ENCODE measurements at places on chromosomes 3 and 15.

GRCh38 chr3:42130329-42131070, 39.3 kb downstream of the TRAK1 start:
- DNase-seq = no peak

GRCh38 chr3:36891701-36892160, 53.1 kb downstream of the TRANK1 start:
- no peak for DNase-seq

DNA sequence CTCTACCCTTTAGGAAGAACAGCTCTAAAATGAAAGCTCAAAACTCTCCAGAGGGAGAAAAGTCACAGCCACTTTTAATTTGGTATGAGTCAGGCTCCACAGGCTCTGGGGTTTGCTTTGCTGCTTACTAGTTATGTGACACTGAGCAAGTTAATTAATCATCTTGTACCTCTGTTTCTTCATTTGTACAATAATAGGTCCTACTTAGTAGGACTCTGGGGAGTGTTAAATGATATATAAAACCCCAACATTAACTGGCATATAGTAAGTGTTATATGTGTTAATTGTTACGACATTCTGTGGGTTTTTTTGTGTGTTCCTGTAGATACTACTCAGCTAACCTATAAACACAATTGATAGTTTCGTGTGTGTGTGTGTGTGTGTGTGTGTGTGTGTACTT, 6.6 kb downstream of the ACKR2 start:
- DNase-seq = no peak

GRCh38 chr3:158105710-158106253, 438 bp downstream of the SHOX2 start:
- no peak for DNase-seq

- DNase-seq = no peak
These were observed 32.4 kb upstream of the SMAD3 start for GRCh38 chr15:67033012-67033411.

- no peak for DNase-seq
These were observed 21.1 kb upstream of the ST6GAL1 start for GRCh38 chr3:186909078-186909853.

- no peak for DNase-seq
These were observed 20.8 kb downstream of the CORO2B start for GRCh38 chr15:68599560-68600071.

GRCh38 chr3:60217156-60217911, 1033.9 kb downstream of the FHIT start:
- no peak for DNase-seq

GRCh38 chr15:40323953-40324937, 753 bp downstream of the INAFM2 start:
- DNase-seq = no peak

- no peak for DNase-seq
These were observed 10.6 kb downstream of the LMCD1 start for GRCh38 chr3:8512234-8512633.

DNA sequence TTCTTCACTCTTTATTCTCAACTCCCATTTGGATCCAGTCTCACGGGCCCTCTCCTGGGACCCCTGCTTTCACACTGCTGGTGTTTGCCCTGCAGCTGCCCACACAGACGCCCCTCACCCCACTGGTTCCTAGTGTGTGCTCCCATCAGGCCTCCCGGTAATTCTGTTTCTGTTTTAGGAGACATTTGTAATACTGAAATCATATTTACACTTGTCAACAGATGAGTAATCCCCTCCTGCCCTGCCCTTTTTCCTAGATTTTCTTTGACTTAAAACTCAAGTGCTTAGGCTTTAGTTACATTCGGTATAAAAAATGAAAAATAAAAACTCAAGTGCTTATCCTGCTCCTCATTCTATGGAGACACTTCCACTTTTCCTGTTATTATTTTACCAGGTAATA, 18.4 kb upstream of the ABTB1 start:
- DNase-seq = no peak

GRCh38 chr3:116001151-116001621, 377.9 kb downstream of the GAP43 start:
- DNase-seq = no peak

GRCh38 chr3:120348065-120348990, 826 bp downstream of the LRRC58 start:
- DNase-seq = no peak

- DNase-seq = no peak
These were observed 225.7 kb downstream of the MEX3B start for GRCh38 chr15:81819924-81820635.

DNA sequence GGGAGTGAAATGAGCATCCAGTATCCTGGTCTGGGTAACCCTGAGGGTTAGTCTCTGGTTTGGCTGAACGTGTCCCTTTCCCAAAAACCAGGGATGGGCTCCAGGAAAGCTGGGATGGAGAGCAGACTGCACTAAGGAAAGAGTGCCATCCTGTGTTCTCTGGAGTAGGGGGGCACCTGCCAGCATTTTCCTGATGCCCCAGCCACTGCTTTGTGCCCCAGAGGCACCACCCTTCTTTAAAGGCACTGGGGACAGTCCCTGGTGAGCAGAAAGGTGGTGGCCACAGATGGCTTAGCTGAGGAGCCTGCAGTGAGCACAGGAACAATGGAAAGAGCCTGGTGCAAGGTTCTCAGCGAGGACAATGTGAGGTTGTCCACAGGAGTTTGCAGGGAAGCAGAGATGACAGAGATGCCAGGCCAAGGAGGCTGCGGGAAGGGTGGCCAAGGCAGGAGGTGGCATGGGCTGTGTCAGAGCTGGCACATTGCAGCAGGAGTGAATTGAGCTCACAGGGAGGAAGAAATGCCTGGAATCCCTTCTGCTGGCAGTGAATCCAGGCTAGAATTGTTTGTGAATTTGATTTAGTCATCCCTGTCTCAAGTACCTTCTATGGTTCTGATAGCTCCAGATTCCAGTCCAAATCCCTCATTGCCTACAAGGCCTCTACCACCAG, 39.9 kb downstream of the AMOTL2 start:
- no peak for DNase-seq

GRCh38 chr3:55615694-55616295, 128.7 kb upstream of the WNT5A start:
- no peak for DNase-seq

DNA sequence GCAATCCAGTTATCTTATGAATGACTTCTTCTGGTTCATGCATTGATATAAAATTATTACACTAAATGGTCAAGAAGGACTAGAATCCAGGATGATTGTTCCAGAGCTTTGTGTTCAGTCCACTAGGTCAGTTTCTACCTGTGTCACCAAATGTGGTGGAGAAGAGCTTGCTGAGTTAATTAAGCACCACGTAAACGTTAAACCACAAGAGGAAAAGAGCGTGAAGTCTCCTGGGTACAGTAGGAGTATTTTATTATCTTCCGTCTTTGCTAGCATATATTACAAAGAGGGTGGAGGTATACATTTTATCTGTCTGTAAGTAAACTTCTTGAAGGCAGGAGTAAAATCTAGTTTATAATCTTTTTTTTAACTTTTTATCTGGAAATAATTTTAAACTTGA, 23.5 kb downstream of the CHP1 start:
- DNase-seq = no peak

DNA sequence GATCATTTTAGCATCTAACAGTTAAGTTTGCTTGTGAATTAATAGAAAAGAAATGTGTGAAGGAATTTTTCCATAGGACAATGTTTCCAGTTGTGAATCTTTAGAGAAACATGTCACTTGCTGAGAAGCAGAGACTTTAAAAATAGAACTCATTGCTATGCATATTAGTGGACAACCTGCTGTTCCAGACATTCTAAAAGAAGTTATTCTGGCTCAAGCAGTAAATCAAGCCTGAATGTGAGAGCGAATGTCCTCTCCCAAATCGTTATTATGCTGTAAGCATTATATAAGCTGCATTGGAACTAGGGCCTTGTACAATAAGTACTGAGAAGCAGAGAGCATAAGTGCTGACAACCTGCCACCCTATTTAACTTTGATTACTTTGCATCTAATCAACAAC, 990.9 kb downstream of the PLOD2 start:
- DNase-seq = no peak
